ENCODE measurements at places on chromosomes 13 and 19. TPM values are rescaled to one million over a fixed set of nuclear protein-coding genes. Genes with fewer than 3 reads are reported as not detected.

Gene MEGF8
- total RNA-seq = 25.3 TPM

Gene CCDC122
- 5.5 TPM for total RNA-seq

Gene CARS2
- 81.1 TPM for total RNA-seq

Gene LILRA1
- not detected for total RNA-seq

Gene MZF1
- 27.6 TPM for total RNA-seq

Gene SLC25A30
- total RNA-seq = 9.9 TPM

Gene MAMSTR
- total RNA-seq = 1.5 TPM

Gene MADCAM1
- total RNA-seq = 0.16 TPM

Gene ZNF85
- total RNA-seq = 5.8 TPM

Gene FFAR3
- total RNA-seq = not detected

Gene CD70
- total RNA-seq = not detected

Gene KLC3
- 0.32 TPM for total RNA-seq

Gene TMEM221
- total RNA-seq = 0.12 TPM

Gene HDGFL2
- 58.1 TPM for total RNA-seq

Gene ZNF418
- 6.3 TPM for total RNA-seq

Gene SERPINE3
- total RNA-seq = not detected

Gene ADAMTS10
- 21.5 TPM for total RNA-seq

Gene KLK12
- not detected for total RNA-seq

Gene VSTM1
- total RNA-seq = not detected

Gene PEPD
- total RNA-seq = 69.6 TPM

Gene RXFP2
- total RNA-seq = not detected

Gene CAPN12
- total RNA-seq = 0.24 TPM

Gene ZNF763
- 0.85 TPM for total RNA-seq

Gene PABPC3
- 0.12 TPM for total RNA-seq

Gene TRPC4
- 7.6 TPM for total RNA-seq

Gene CEACAM19
- 1.3 TPM for total RNA-seq

Gene NUDT15
- 11.3 TPM for total RNA-seq

Gene PRODH2
- total RNA-seq = not detected

Gene LRRC8E
- 13.8 TPM for total RNA-seq

Gene MEDAG
- 1.8 TPM for total RNA-seq

Gene ZNF723
- not detected for total RNA-seq

Gene NLRP5
- total RNA-seq = not detected

Gene THSD8
- not detected for total RNA-seq

Gene SRRM5
- not detected for total RNA-seq

Gene COL5A3
- 37.6 TPM for total RNA-seq

Gene ZNF569
- 6.8 TPM for total RNA-seq

Gene ZNF728
- total RNA-seq = 0.49 TPM

Gene MRPS31
- 11.1 TPM for total RNA-seq

Gene TNFSF13B
- total RNA-seq = 3.6 TPM

Gene ZNF284
- total RNA-seq = 3.2 TPM
